ENCODE measurements at places on chromosomes 2 and 18.

DNA sequence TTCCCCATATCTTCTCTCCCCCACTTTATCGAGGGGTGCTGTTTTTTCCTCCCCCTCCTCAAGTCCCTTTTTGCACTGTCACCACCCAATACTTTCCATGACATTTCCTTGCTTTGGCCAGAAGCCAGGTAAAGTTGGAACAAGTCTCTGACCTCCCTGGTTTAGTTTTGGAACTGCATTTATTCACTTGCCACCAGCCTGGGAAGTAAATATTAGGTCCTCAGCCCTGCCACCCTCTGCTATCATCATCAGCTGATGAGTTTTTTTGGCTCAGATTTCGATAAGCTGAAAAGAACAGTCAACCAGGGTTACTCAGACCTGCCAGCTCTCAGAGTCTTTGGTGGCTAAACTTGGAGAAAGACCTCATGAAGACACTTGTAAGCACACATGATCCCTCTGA, 47.0 kb downstream of the DHRS9 start:
- no peak for DNase-seq

GRCh38 chr2:102117472-102117858, 25.1 kb upstream of the IL1R1 start:
- DNase-seq, result no peak

DNA sequence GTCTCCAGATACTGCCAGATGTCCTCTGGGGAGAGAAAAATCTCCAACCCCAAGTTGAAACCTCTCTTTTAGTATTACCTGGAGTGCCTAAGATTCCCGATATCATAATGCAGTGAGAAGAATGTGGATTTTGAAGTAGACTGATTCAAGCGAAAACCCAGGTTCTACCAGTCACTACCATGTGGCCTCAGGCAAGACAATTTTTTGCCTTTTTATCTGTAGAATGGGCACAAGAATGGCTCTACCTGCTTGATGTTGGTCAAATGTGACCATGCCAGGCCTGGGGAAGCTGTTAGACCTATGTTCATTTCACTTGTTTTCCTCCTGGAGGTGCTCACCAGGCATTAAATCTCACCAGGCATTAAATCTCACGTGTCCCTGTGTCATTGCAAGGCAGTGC, 131.3 kb downstream of the DDX1 start:
- no peak for DNase-seq

- DNase-seq, result no peak
These were observed 694 bp upstream of the HPCAL1 start for GRCh38 chr2:10301941-10302478.

- DNase-seq, result no peak
These were observed 125.0 kb downstream of the CACNB4 start for GRCh38 chr2:151973901-151974199.

GRCh38 chr2:160907738-160908137, 252.5 kb upstream of the TANK start:
- DNase-seq, result no peak

- no peak for DNase-seq
These were observed 684.7 kb downstream of the EPHA4 start for GRCh38 chr2:220887271-220887870.

GRCh38 chr2:208570851-208571763, 164.5 kb downstream of the PTH2R start:
- DNase-seq, result no peak
